ENCODE measurements at places on chromosomes 6 and 20.

DNA sequence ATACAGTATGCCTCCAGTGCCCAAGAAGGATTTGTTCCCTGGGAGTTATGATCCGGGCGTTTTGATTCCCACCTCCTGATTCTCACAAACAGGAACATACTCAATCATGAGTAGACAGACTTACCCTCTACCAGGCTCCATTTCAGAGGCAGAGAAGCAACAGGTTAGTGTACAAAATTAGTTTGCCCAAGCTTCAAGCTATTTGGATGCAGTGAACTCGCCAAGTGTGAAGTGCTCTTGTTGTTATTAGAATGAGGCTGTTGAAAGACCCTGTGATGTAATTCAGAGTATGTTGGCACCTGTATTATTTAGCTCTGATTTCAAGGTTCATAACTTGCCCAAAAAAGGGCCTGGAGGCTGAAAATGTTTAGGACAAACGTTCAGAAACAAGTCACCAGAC is 247.0 kb downstream of the PHACTR1 start:
- no peak for DNase-seq

GRCh38 chr6:108804956-108805355 is 43.3 kb upstream of the ARMC2 start:
- DNase-seq, result no peak

DNA sequence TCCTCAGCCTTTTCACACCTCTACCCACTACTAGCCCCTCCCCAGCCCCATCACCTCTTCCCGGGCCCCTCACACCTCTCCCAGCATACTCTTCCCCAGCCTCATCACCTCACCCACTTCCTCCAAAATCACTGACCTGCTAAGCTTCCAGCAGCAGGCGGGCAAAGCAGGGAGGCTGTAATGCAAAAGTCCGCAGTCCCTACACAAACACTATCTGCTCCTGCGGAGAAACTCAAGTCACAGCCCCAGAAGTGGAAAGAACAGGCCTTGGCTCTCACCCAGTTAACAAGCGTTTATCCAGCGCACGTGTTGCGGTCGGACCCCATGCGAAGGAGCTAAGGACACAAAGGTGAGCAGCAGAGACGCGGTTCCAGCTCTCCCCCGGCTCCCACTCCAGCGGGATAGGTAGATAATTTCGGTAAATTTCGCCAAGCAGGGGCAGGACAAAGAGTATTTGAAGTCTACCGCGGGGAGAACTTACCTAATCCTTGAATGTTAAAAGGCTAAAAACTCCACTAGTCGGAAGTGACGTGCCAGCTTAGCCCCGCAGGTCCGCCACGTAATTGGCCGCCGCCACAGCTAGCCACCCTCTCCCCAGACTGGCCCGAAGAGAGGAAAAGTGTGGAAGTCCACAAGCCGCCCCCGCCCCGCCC is 728 bp upstream of the TRIM39 start:
- peak; percentile 64 for DNase-seq

- DNase-seq, result no peak
Observed at GRCh38 chr20:13639150-13639497, 392 bp upstream of the TASP1 start.

DNA sequence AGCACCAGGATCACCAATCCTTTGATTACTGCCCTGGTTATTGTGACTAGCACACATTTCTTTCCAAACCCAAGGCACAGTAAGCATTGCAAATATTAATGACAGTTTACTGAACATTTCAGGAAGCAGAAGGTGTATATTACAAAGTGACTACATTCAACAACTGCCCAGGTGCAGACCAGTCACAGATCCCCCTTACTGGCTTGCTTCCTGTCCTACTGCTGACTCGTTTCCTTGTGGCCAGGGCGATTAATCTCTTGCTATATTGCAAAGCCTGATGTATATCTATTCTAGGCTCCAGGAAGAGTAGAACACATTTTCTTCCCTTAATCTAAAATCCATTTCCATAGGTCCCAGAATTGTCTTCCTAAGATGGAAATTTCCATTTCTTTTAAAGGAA is 77.2 kb upstream of the EPHA7 start:
- DNase-seq, result no peak

DNA sequence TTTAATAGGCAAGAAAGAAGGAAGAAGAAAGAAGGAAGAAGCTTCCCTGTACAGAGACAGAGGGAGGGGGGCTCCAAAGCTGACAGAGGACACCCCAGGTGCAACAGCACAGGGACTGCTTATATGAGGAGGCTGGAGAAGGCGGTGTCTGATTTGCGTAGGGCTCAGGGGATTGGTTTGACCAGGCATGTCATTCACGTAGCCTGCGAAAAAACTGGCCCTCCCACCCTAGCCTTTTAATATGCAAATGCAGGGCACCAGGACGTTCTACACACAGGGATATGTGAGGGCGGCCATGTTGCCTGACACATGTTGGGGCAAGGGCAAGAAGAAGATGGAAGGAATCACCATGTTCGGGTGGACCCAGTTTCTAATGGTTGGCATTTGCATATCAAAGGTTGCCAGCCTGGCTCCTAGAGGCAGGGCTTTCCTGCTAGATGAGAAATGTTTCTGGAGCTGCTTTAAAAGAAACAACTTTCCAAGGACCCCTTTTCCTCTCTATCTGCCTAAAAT is 305.4 kb upstream of the CDYL start:
- no peak for DNase-seq

- no peak for DNase-seq
Observed at GRCh38 chr20:50358166-50358565, 152.0 kb upstream of the PTPN1 start.

- no peak for DNase-seq
Observed at GRCh38 chr6:166786704-166787293, 159.7 kb upstream of the RPS6KA2 start.

All from CD4-positive, alpha-beta T cell (primary cell).